ENCODE measurements at places on chromosomes 7 and 10.

- DNase-seq, result no peak
Observed at GRCh38 chr10:75236178-75236825, 545 bp upstream of the COMTD1 start.

DNA sequence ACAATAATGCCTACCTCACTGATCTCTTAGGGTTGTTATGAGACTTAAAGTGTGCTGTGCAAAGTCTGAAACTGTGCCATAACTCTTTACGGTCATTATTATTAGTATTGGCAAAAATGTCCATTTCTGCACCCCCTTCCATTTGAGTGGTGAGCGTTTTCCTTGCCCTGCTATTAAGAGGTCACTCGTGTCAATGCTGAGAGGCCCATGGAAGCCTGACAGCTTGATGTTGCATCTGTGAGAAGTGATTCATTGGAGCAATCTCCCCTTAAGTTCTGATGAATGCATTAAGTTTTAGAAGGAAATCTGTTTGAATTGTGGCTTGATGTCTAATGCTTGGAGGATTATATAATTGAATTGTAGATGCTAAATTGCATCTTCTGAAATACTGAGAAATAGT, 253.3 kb downstream of the FRMD4A start:
- DNase-seq, result no peak

GRCh38 chr10:31000867-31001266, 30.8 kb downstream of the ZNF438 start:
- DNase-seq, result no peak

GRCh38 chr10:69646185-69647060, 16.4 kb downstream of the FAM241B start:
- DNase-seq, result no peak

DNA sequence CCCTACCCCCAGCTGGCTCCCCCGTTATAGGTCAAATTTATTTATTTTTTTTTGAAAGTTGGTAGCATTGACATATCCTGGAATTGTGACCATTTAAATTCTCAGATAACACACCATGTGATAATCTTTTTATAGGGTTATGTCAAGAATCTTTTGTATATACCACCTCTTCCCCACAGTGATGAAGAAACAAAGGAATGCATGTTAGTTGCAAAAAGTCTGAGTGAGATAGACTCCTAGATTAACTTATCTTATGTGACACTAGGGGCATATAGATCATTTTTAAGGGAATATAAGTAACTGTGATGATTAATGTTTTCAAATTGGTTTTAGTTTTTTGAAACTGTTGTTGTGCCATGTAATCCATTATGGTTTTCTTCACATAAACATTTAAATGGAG, 68.3 kb downstream of the MLLT10 start:
- no peak for DNase-seq

- DNase-seq, result no peak
Observed at GRCh38 chr7:77327067-77327931, 88.8 kb downstream of the GSAP start.

- DNase-seq, result no peak
Observed at GRCh38 chr7:157523766-157524421, 187.1 kb downstream of the DNAJB6 start.

DNA sequence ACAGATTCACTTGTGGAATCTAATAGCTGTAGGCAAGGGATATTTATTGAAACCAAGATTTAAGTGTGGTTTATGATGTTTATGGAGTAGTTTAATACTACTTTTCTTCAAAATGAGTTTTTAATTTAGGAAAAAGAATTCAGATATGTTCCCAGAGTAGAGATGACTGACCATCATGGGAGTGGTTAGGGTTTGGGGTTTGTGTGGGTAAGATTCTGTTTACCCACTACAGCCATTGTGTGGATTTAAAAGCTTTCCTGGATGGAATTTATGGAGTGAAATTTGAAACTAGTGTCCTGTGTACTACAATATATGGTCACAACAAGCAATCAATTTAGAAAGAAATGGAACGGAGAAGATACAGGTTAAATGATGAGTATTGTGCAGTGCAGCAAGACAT, 453.5 kb downstream of the AUTS2 start:
- no peak for DNase-seq

DNA sequence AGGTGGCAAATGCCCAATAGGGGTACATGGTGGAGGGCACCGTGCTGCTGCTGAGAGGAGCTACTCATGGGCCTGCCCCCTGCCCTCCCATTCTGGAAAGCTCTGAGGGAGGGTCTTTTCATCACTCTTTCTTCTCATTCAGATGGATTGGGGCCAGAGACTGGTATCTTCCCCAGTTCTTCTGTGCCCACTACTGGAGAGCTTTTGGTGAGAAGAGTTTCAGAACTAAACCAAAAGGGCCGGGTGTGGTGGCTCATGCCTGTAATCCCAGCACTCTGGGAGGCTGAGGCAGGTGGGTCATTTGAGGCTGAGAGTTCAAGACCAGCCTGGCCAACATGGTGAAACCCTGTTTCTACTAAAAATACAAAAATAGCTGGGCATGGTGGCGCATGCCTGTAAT, 12.5 kb downstream of the ADRA2A start:
- no peak for DNase-seq

GRCh38 chr10:62534031-62534430, 159.9 kb downstream of the ZNF365 start:
- no peak for DNase-seq

GRCh38 chr7:137579913-137580640, 236.5 kb upstream of the PTN start:
- no peak for DNase-seq

DNA sequence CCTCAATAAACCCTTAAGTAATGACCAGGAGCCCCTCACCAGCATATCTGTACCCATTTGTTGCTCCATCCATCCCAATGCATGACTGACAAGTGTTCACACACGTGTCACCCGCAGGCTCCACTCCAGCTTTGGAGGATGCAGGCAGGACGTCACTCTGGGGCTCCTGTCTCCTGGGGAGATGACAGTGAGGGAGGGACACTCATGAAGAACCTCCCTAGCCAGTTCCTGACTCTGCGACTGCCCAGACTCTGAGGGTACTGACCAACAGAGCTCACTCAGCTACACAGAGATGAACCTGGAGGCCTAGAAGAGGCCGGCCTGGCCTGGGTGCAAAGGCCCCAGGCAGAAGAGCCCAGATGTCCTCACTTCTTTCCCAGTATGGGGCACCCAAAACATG, 135.1 kb upstream of the RET start:
- no peak for DNase-seq

DNA sequence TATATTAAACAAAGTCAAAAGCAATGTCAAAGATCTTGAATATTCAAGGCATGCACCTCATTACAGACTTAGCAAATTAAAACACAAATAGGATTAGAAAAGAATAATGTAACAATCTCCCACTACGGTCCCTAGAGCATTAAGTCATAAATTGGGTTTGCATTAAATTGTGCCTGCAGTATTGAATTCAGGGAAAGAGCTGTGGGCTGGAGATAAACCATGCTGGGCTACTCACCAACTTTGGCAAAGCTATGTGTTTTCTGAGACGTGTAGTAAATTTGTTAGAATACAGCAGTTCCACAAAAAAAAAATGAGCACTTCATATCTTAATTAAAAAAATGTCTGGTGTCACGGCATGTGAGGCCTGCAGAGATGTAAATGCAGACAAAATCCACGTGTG, 241.6 kb downstream of the SNX10 start:
- DNase-seq, result no peak

GRCh38 chr7:113054938-113055337, 31.7 kb downstream of the GPR85 start:
- DNase-seq, result no peak

DNA sequence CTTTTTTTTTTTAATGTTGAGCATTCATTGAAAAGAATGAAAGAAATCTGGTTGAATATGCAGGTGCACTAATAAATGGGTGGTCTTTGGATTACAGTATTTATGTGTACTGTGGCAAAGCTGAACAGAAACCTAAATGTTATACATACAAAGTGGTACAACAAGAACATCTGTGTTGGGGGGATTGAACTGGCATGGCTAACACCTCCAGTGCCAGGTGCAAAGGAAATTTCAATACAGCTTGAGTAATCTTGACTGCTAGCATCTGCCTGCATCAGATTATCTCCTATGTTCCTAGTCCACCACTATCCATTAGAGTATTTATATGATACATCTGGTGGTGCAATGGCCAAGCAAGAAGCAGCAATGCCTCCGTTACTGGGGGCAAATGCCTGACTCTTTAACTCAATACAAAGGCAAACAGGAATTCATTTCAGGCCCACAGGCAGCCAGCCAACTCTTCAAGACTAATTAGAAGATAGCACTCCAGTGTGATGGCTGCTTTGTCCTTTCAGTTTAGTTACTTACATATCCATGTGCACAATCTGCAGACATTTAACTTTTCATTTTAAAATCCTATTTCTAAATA, 220.5 kb upstream of the ETV1 start:
- DNase-seq, result no peak

DNA sequence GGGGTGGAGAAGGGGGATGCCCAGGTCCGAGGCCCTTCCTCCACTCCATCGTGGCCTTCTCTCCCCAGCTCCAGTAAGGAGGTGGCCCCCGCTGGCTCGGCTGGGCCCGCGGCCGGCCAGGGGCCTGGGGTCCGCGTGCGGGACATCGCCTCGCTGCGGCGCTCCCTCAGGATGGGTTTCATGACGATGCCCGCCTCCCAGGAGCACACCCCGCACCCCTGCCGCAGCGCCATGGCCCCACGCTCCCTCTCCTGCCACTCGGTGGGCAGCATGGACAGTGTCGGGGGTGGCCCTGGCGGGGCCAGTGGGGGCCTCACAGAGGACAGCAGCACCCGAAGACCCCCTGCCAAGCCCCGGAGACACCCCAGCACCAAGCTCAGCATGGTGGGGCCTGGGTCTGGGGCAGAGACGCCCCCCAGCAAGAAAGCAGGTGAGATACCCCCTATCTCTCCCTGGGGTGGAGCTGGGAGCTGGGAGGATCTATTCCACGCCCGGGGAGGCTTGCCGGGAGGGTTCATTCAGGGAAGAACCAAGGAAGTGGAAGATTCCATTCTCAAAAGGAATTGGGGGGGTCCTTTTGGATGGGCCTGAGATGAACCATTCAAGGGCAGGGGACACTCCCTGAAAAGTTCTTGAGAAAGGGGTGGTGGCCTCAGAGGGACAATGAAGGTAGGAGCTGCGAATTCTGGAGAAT, 3.2 kb downstream of the NYAP1 start:
- no peak for DNase-seq

DNA sequence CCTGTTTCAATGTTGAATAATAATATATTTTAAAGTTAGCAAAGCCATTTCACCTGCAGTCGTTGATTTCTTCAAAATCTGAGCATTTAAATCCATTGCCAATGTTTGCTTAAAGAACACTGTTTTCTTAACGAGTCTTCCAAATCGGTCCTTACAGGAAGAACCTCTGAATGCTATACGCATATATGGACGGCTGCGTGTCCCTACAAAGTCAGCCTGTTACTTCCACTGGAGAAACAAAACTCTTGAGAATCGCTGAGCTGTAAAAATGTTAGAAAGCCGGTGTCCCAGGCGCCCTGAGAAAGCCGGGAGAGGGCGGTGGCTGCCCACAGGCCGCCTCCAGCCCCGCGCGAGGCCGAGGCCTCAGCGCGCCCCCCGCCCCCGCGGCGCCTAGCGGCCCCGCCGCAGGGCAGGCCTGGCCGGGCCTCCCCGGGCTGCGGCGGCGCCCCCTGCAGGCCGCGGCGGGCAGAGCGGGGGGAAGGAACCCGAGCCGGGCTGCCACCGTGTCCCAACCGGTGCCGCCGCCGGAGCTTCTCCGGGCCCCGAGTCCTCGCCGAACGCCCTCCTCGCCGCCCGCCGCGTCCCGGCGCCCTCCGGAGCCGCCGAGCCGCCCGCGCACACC, at the start of gene FHIP2A:
Gene FHIP2A, plus strand, starts transcription at position 488 of the 622 bp plus-strand sequence. CDS start 299 bp downstream, outside the sequence.
- DNase-seq, result peak; percentile 79

- DNase-seq, result no peak
Observed at GRCh38 chr7:105319578-105319977, 69.1 kb downstream of the SRPK2 start.

DNA sequence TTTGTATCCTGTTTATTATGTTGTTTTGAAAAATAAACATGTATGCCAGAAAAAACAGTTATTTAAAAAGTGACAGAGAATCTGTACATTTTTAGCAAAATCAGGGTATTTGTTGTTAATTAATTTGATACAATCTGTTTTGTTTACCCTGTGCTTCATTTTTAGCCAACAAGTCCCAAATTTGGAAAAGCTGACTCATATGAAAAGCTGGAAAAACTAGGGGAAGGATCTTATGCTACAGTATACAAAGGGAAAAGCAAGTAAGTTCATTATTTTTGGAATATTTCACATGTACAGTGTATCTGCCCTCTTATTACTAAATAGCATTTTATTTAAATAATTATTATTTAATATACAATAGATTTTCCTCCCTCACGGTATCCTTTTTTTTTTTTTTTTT, 151.4 kb downstream of the CDK14 start:
- no peak for DNase-seq

DNA sequence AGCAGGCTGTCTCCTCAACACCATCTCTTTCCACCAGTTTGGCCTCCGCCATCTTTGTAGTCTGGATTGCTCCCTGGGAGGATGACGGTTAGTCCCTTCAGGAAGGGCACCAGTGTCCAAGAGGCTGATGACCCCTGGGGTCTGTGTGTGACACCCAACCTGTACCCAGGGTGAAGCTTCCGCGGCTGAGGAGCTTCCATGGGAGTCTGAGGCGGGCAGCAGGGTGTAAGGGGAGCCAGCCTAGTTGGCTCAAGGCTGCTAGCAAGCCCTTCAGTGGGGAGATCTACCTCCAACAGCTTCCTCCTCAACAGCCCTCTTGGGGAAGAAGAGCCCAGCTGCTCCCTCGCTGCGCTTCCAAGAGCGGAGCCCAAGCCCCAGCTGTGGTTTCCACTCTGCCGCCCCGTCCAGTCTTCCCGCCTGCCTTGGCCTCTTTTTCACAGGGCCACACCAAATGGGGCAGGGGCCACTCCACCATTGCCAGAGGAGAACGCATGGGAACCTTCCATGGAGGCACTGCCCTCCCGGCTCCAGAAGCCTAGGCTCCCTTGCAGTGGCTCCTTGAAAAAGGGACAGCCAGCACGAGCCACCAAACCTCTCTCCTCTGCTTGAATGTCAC, 57.4 kb downstream of the TMEM209 start:
- no peak for DNase-seq

DNA sequence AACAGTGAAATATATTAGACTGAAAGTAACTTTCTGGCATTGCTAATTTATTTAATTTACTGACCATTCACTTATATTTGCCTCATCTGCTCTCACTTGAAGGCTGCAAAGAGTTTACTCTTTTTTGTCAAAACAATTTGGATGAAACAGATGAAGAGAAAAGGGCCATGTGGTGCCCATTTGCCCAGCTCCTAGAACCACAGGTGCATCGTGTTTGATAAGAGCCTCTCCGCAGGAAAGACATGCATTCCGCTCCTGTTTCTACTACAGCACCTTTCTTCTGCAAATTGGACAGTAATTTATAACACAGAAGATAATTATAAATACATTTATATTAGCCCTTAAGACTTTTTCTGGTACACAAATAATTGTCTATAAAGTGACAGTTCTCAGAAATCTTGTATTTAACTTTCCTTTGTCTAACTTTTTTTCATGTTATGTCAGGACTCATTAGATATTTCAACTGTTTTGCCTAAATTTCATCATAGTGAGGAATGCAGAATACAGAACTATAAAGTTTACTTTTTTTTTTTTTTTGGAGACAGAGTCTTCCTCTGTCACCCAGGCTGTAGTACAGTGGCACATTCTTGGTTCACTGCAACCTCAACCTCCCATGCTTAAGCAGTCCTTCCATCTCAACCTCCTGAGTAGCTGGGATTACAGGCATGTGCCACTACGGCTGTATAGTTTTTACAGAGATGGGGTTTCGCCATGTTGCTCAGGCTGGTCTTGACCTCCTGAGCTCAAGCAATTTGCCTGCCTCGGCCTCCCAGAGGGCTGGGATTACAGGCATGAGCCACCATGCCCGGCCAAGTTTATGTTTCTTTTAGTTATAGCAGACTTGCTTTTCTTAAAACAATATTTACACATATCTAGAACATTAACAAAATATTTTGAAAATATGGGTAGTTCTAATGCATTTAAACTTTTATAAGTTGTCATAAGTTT, 869 bp downstream of the LAMB4 start:
- DNase-seq, result no peak

Data from stimulated activated CD4-positive, alpha-beta T cell treated with anti-CD3 and anti-CD28 coated beads, Interleukin-1b, Interleukin-23, amount 100 ng/mL, for 1 hour (primary cell).